Right ventricle myocardium superior (tissue), 1 donor: ENCODE measurements at places on chromosomes 11 and 22.
A peak's percentile ranks its signal among the peaks of the same experiment; 100 is the strongest.

DNA sequence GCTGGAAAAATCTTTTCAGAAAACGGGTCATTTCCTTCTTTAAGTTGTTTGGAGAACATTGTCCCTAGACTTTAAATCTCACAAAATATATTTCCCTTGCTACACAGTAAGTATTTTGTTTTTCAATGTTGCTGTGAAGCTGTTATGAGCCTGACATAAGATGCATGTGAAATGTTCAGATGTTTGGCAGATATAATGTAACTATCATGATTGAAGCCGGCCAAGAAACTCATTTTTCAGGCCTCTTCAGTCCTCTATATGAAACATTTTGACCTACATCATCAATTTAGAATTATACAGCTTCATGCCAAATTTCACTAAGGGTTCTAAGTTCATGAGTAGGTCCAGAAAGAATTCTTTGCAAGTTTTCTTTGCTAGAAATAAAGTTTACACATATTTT is 133.8 kb downstream of the JRKL start:
- no peak for DNase-seq

- no peak for DNase-seq
Measured at GRCh38 chr22:27723158-27723557, 78.4 kb downstream of the MN1 start.

DNA sequence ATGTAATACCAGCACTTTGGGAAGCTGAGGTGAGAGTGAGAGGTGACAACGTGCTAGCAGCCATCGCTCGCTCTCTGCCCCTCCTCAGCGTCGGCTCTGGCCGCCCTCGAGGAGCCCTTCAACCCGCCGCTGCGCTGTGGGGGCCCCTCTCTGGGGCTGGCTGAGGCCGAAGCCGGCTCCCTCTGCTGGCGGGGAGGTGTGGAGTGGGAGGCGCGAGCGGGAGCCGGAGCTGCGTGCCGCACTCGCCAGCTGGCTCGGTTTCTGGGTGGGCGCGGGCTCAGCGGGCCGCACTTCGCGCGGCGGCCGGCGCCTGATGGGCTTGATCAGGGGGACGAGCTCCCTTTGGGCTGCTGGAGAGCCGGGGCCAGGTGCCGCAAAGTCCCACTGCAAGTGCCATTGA is 98.9 kb upstream of the UBASH3B start:
- DNase-seq = no peak

- no peak for DNase-seq
Measured at GRCh38 chr22:37703906-37704305, 7.1 kb downstream of the TRIOBP start.

DNA sequence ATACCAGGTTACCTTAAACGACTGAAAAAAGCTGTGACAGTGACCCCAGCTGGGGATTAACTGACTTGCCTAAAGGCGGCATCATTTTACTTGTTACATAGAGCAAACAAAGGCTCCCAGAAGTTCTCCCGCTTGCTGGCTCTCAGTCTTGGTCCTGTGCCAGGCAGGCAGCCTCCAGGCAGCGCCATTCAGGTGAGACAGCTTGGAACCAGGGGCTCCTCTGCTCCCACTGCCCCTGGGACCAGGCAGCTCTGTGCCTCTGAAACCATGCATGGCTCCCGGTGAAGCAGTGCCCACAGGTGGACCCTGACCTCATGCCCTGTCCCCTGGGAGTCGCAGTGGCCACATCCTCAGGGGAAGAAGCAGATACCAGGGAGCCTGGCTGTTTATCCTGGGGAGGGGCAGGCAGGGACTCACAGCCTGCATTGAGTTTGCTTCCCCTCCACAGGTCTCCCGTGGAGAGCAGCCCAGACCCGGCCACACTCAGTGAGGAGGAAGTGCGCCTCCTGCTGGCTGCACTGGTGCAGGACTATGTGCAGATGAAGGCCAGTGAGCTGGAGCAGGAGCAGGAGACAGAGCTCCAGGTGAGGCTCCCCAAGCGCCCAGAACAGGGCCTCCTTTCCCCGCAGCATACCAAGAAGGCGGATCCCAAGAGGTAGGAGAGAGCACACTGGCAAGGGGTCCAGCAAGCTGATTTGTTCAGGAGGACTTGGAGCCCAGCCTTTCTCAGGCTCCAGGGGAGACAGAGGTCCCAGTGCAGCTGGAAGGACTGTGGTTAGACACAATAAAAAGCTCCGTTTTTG is 15.6 kb upstream of the CYP2R1 start:
- DNase-seq = peak; percentile 90

GRCh38 chr11:110242746-110243145 is 53.7 kb downstream of the RDX start:
- DNase-seq = no peak

DNA sequence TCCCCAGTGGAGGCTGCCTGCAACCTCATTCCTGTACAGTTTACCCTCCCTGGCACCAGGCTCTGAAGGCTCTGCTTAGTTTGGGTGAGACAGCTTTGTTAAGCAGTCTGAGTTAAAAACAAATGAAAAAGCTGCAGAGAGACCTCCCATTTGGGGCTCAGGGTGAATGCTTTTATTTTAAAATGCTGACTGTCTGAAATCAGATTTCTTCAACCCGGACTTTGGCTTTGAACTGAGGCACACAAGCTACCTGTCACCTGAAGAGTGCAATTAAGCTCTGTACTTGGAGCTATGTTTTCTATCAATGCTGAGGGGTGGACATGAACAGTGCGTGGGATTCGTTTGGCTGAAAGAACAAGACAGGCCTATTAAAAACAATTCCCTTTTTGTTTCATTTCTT is 217.5 kb upstream of the SORL1-AS1 start:
- no peak for DNase-seq

DNA sequence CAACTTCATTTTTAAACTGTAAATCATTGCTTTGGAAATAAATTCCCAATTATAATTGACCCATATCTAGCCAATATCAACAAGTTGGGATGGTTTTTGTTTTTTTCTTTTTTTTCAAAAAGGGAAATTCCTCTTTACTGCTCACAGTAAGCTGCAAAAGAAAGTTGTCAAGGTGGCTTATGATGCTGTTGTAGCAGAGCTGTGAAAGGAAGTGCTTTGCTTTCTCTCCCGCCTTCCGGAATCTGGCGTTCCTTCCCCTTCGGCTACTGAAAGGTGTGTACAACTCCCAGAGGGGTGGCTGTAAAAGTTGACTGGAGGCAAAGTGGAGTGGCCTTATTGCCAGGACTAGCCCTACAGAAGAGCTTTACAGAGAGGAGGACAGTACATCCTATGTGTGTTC is 16.2 kb upstream of the ADSL start:
- DNase-seq = no peak

DNA sequence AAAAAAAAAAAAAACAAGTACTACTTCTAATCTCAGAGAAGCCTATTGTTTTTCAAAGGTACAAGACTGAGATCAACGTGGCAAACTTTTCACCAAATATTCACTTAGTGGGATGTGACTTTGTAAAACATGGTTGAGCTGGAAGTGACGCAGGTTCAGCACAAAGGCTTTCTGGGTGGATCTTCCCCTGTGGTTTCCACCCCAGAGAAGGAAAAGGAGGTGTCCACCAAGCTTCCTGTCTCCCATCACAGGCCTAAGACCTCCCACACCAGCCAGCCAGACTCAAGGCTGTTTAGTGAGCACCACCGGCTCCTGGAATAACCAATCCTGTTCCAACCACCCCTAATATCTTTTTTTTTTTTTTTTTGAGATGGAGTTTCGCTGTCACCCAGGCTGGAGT is 5.7 kb downstream of the TMEM184B start:
- DNase-seq = peak; percentile 50

DNA sequence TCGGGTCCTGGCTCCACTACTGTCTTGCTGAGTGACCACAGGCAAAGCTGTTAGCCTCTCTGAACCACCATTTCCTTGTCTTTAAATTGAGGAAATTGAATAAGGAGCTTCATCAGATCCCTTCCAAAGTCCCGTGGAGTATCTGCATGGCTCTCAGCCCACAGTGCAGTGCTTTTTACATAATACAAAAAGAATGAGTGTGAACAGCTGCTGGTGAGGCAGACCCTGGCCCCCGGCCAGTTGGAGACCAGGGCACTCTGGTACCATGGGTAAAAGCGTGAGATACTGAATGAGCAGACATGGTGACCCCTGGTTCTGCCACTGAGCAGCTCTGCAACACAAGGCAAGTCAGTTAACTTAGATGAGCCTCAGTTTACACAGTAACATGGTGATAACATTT is 86.8 kb downstream of the GALNT18 start:
- no peak for DNase-seq

- no peak for DNase-seq
Measured at GRCh38 chr11:36186340-36187175, 102.7 kb downstream of the COMMD9 start.

DNA sequence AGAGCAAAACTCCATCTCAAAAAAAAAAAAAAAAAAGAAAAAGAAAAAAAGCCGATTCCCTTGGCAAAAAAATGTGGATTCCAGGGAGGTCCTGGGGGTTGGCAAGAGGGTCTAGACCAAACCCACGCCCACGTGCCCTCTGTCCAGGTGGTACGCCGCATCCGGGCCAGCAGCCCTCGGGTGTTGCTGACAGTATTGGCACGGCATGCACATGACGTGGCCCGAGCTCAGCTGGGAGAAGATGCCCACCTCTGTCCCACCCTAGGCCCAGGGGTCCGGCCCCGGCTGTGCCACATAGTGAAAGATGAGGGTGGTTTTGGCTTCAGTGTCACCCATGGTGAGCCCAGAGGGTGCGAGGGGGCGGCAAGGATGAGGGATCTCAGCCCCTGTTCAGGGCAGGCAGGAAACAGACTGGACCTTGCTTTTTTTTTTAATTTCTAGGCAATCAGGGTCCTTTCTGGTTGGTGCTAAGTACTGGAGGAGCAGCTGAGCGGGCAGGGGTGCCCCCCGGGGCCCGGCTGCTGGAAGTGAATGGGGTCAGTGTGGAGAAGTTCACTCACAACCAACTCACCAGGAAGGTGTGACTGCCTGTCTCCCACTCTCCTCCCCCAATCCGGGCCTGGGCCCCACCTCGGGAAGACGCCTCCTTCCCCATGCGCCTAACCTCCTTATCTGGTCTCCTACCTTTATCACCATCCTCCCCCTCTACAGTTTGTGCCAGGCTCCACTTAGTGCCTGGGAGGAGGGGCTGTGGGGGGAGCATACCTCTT is 2.0 kb downstream of the NHERF4 start:
- no peak for DNase-seq

GRCh38 chr22:24072361-24072760 is 61.3 kb downstream of the CABIN1 start:
- no peak for DNase-seq

DNA sequence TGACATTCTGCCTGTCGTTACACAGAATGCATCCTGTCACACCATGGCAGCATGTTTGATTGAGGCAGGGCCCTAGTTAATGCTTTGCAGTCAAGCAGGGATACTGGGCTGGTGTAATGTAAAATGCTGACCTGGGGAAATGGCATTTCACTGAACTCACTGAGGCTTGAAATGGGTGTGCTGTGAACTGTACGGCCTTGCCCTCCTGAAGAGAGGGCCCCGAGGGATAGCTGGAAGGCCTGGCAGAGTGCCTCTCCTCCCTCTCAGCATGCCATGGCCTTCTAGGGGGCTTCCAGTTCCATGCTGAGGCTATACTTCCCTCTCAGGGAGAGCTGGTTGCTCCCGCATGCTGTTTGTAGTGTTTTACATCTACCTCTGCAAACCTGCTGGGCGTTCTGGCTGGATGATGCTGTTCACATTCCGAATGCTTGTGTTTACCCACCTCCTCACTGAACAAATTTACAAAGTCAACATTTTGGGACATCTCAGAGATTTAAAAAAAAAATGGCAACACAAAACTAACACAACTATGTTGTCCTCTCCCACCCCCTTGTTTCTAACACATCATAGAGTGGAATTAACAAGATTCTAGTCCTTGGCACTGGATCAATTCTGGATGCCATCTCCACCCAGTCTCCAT is 416.7 kb upstream of the CADM1 start:
- no peak for DNase-seq

GRCh38 chr22:37681556-37682049 is 4.5 kb upstream of the NOL12 start:
- DNase-seq = peak; percentile 77

GRCh38 chr11:2444821-2445745 is at the start of gene KCNQ1:
KCNQ1 (plus strand) TSS chr11:2445008; CDS start chr11:2445099, 91 bp downstream.
- DNase-seq = peak; percentile 77

DNA sequence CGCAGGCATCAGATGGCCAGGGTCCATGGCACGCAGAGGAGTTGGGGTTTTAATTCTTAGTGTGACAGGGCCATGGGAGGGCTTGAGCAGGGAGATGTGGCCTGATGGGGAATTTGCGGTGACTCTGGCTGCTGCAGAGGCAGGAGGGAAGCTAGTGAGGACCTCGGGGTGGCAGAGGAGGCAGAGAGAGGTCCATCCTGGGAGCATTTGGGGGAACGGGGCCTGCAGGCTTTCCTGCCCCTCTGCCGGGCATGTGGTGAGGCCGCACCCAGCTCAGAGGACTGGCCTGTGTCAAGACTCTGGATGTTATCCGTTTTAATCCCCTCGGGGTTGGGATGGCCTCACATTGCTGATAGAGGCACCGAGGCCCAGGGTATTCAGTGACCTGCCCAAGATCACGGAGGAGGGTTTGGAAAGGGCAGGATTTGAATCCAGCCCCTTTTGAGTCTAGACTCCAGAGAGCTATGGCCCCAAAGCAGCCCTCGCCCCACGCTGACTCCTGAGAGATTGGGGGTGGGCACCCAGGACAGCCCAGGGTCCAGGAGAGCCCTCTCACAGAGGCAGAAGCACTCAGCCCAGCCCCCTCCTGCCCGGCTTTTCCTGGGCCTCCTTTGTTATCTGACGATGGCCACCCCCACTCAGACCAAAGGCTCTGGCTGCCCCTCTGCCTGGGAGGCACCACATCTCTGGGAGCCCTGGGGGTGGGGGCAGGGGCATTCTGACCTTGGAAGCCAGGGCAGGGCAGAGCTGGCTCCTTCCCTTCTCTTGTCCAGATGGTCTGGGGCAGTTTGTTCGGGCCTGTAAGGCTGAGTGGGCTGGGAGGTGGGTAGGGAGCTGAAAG is 13.9 kb downstream of the MGAT3 start:
- DNase-seq = no peak

DNA sequence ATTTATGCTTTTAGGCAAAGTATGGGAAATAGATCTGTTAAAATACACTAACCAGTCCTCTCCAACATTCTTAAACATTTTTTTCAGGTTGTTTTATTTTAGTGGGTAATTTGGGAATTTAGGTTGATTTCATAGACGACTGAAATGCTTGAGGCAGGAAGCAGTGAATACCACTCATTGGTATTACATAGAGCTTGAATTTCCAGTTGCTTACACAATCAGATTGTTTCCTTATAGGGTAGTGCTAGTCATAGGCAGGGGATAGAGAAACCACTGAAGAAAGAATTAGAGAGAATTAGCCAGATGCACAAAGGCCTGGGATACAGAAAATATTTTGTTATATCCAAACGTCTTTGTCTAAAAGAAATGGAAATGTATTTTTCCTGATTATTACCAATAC is 23.9 kb upstream of the LYVE1 start:
- DNase-seq = no peak

- peak; percentile 55 for DNase-seq
Measured at GRCh38 chr11:66467034-66467659, 442 bp downstream of the PELI3 start.

DNA sequence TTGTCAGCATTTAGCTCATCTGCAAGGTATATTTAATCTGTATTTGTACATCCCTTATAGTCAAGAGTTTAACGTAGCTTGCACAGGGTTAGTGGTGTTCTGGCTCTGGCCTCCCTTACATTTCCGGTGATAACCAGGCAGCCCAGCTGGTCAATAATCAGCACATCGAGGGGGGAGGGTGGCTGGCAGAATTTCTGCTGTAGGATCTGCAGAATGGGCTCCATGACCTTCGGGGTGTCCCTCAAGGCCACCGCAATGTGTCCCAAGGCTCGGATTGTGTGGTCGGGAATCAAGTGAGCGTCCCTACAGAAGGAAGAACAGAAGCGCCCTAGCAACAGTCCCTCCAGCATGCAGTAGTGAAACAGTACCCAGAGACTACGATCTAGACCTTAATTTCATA is 25.1 kb downstream of the SERPIND1 start:
- DNase-seq = no peak
